Motor neuron (in vitro differentiated cells): ENCODE measurements at places on chromosomes 5 and 9. TPM values are rescaled to one million over a fixed set of nuclear protein-coding genes. Genes with fewer than 3 reads are reported as not detected.

The ANKRD18B gene
- total RNA-seq, result 1.2 and 2.8 TPM in 2 replicates

The IL6ST gene
- 84.1 and 115 TPM in 2 replicates for total RNA-seq

The LHX6 gene
- total RNA-seq, result 0.50 and 0.54 TPM in 2 replicates

The FAM169A gene
- total RNA-seq, result 41.2 and 42.6 TPM in 2 replicates

The CD180 gene
- total RNA-seq, result 13.4 and 13.9 TPM in 2 replicates

The OLFM1 gene
- 0.59 and 0.92 TPM in 2 replicates for total RNA-seq
